ENCODE measurements at places on chromosomes 3 and 15.

DNA sequence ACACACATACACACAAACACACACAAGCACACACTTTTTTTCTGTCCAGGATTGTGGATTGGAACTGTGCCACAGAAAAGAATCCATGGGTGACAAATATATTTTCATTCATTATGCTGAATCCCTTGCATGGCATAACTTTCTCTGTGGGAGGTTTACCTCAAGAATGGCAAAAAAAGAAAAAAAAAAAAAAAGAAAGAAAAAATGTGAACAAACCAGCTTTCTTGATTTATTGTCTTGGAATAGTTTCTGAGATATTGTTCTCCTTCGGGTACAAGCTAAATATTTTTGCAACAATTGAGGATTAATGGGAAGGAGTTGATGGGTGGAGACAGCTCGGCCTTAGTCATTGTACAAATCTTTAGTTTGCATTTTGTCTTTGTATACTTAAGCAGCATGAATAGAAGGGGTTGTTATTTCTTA lies 153.1 kb downstream of the GMNC start:
- no peak for DNase-seq

GRCh38 chr3:12188681-12189287 lies 30.1 kb upstream of the TIMP4 start:
- no peak for DNase-seq

DNA sequence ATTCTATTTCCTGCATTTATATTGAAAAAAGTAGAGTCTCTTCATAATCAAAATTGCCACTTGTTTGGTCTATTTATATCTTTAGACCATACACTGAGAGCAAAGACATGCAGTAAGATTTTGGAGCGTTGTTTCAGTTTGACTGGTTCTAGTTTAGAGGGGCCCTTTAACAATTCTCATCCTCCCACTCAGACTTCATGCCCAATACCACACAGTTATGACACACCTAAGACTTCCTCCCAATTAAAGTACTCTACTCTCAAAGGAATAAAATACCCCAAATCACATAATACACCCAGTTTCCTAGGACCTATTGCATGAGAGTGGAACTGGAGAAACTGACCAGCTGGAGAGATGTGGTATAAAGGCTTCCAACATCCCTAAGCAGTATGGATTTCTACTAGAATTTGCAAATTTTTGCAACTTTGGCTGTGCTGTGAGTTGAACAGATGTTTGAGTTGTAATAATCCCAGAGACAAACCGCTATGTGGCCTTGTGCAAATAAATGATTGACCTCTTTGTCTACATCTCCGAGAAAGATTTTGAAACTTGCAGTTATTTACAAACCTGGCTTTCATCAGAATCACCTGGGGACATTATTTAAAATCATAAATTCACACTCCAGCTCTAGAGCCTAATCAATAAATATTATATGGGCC lies 170.0 kb upstream of the ROBO2 start:
- no peak for DNase-seq

GRCh38 chr3:121490161-121490560 lies 55.6 kb downstream of the POLQ start:
- DNase-seq: no peak

DNA sequence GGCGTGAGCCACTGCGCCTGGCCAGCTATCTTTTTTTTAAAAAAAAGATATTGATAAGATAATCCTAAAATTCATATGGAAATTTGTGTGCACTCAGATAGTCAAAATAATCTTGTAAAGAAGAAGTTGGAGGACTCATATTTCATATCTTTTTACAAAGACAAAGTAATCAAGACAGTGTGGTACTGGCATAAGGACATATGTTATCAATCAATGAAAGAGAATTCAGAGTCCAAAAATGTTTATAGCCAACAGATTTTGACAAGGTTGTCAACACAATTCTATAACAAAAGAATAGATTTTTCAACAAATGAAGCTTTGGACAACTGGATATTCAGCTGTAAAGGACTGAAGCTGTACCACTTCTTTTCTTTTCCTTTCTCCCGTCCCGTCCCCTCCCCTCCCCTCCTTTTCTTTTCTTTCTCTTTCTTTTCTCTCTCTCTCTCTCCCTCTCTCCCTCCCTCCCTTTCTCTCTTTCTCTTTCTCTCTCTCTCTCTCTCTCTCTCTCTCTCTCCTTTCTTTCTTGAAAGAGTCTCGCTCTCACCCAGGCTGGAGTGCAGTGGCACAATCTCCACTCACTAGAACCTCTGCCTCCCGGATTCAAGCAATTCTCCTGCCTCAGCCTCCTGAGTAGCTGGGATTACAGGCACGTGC lies 126.8 kb downstream of the GSK3B start:
- DNase-seq: no peak

GRCh38 chr15:82535566-82536408 lies 4.5 kb downstream of the RPS17 start:
- DNase-seq: no peak

DNA sequence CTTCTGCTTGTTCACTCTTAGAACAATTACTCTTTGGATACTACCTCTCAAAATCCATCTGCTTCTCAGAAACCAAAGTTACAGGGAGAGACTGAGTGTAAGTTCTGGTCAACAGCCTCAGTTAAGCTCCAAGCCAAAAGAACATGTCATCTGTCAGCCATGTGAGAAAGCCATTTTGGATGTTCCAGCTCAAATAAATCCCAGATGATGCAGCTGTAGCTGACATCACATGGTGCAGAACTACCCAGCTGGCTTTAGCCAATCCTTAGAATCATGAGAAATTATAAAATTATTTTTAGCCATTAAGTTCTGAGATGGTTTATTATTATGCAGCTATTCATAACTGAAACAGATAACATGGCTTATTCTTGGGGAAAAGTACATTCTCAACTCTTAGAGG lies 696.0 kb downstream of the ZNF385D start:
- no peak for DNase-seq

DNA sequence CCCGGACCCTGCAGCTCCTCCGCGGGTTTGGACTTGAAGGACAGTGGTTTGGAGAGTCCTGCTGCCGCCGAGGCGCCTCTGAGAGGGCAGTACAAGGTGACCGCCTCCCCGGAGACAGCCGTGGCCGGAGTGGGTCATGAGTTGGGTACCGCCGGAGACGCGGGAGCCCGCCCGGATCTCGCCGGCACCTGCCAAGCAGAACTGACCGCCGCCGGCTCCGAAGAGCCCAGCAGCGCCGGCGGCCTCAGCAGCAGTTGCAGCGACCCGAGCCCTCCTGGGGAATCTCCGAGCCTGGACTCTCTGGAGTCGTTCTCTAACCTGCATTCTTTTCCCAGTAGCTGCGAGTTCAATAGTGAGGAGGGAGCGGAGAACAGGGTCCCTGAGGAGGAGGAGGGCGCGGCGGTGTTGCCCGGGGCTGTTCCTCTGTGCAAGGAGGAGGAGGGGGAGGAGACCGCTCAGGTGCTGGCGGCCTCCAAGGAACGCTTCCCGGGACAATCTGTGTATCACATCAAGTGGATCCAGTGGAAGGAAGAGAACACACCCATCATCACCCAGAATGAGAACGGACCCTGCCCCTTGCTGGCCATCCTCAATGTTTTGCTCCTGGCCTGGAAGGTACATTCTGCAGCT lies 634 bp downstream of the MINDY2 start:
- no peak for DNase-seq

DNA sequence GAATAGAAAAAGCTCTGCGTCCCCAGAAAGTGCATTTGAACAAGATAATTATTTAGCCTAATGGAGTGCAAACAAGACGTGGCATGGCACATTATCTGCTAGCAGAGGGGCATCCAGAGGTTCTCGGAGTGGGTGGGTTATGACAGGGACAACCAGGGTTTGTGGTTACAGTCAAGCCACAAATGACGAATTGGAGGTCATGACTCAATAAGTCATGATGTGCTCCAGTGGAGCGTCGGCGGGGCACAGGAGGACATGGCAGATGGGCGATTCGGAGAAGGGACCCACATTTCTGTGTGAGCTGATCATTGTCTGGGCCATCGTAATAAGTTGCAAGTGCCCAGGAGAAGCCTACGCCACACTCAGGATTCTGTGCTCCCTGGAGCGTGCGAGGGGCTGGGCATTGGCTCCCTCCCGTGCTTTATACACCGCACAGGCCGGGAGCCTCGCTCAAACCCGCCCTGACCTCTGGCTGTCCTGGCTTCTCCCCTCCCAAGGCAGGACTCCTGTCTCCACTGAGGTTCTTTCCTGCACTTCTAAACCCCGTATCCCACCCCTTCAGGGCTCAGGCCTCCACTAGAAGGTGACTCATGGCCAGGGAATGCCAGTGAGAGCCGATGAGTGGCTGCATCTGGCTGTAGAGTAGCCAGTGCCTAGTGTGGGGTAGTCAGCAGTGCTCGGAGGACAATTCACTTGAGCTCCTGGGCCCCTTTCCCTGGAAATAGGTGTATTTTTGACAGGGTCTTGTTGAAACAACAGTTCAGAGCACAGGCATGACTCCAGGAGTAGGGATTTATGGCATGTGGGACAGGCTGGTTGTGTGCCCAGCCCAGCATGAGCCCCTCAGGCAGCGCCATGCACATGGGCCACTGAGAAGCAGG lies 67.4 kb downstream of the GRIP2 start:
- DNase-seq: no peak

- DNase-seq: no peak
These were observed 318.4 kb downstream of the LPP start for GRCh38 chr3:188472336-188472735.

- DNase-seq: no peak
These were observed 9.3 kb upstream of the SLC12A8 start for GRCh38 chr3:125221831-125222230.

DNA sequence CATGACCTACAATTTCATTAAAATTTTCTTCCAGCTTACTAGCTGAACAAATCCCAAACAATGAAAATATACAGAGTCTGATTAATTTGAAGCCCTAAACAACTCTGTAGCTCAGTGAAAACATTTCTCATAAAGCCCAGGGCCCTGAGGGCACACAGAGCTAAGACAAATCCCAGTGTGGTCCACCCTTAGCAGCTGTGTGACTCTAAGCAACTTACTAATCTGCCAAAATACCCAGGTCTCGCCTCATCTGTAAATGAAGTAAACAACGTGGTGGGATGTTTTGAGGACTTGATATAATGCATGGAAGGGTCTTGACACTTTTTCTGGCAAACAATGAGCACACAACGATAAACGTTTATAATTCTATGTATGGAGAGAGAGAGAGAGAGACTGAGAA lies 158.4 kb downstream of the FHIT start:
- DNase-seq: no peak

DNA sequence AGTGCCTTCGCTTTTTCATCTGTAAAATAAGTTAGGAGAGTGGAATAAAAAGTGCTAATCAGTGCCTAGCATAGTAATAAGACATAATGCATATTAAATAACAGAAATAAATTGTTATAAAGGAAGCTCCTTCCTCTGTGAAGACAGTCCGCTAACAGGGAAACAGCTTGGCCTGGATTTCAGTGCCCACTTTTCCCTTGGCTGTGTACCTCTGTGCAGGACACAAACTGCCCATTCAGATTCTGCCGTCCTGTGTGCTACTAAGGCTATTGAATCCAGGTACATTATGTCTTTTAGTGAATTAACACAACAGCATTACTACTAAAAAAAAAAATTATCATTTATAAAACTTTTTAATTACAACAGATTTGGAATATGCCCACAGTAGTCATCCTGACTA lies 90.7 kb downstream of the TBL1XR1 start:
- no peak for DNase-seq

- DNase-seq: no peak
These were observed 107.0 kb downstream of the ALCAM start for GRCh38 chr3:105473521-105474223.

GRCh38 chr15:39587096-39587721 lies 6.3 kb downstream of the THBS1 start:
- no peak for DNase-seq

GRCh38 chr3:139751789-139752188 lies 74.0 kb upstream of the NMNAT3 start:
- DNase-seq: no peak

DNA sequence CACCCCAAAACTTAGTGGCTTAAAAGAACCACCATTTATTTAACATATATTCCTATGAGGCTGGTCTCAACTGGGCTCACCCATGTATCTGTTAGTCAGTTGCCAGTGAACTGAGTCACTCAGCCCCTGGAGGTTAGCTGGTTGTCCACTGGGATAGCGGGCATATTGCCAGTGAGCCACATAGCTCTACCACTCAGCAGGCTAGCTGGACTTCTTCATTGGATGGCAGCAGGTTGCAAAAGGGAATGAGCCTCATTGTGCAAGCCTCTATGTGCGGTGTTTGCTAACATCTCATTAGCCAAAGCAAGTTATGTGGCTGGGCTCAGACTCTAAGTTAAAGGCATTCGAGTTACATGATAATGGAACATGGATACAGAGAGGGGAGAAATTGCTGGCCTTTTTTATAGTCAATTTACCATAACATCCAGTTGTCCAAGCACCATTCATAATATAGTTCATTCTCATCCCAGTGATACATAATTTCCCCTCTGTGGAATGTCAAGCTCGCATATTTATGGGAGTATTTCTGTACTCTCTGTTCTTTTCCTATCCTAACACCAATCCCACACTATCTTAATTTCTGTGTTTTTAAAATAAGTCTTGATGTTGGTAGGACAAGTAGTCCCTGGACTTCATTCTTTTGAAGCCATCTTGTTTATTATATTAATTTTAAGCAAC lies 8.7 kb downstream of the BTD start:
- DNase-seq: no peak

GRCh38 chr3:179149406-179149867 lies 1.3 kb downstream of the PIK3CA start:
- DNase-seq: no peak

- DNase-seq: no peak
These were observed 40.2 kb downstream of the ARPP21 start for GRCh38 chr3:35679409-35680080.

DNA sequence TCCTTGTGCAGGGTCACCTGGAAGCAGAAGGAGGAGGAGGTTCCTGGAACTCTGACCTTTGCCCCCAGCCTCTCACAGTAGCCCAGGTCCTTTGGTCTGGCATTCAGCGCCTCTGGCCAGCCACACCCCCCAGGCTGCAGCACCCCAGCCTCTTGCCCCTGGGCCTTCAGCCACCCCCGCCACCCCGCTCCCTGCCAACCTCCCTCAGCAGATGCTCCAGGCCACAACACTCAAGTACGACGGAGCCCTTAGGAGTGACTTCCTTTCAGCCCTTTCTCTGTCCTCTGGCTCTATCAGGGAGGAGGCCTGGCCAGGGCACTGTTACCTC lies 45.2 kb downstream of the GRIP2 start:
- no peak for DNase-seq

DNA sequence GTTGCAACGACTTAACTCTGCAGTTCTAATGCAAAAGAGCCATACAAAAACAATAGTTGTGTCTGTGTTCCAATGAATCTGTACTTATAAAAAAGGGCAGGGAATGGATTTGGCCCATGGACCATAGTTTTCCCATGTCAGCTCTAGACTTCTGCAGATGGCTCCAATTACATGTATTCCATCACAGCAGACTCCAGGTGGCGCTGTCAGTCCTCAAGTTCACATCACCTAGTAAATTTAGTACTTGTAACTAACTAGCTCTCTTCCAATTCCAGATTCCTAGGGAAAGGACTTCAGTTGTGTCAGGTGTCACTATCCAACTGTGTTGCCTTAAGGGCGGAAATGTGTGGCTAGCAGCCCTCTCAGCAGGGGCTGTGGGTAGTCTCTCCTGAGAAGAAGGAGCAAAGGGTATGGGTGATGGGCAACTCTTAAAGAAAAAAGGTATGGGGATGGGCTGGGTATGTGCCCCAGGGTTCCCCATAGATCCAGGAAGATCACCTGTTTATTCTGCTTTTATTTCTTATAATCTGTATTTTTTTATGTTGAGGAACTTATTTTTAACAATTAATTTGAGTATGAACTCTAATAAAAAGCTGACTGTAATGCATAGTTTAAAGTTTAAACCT lies 36.2 kb downstream of the BBS4 start:
- peak; percentile 0 for DNase-seq

Measured in NCI-H1930 (cell line).